ENCODE measurements at places on chromosomes 2 and 18.

GRCh38 chr2:119427756-119428155 lies 3.9 kb upstream of the TMEM37 start:
- no peak for DNase-seq

- no peak for DNase-seq
These were observed 154.3 kb downstream of the RAPGEF4 start for GRCh38 chr2:172889768-172890430.

DNA sequence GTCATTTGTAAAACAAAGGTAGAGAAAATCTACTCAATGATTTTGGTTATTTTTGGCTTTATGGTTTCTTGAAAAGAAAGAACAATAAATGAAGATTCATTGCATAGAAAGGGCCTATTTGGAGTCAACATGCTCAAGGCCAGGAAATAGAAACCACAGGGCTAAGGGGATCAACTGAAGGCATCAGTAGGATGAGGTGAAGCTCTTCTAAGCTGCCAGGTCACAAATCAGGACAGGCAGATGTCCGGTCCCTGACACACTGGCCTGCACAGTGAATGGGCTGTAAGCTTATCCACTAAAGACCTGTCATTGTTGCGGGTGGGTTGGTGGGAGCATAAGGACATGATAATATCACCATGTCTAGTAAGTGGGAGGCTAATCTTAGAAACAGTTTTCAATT lies 31.6 kb upstream of the RNF138 start:
- no peak for DNase-seq

GRCh38 chr2:54543733-54544396 lies 87.7 kb downstream of the SPTBN1 start:
- DNase-seq: no peak

- no peak for DNase-seq
These were observed 1.8 kb downstream of the ONECUT2 start for GRCh38 chr18:57436965-57437333.

- DNase-seq: no peak
These were observed 248.6 kb downstream of the LOXHD1 start for GRCh38 chr18:46408334-46408987.

DNA sequence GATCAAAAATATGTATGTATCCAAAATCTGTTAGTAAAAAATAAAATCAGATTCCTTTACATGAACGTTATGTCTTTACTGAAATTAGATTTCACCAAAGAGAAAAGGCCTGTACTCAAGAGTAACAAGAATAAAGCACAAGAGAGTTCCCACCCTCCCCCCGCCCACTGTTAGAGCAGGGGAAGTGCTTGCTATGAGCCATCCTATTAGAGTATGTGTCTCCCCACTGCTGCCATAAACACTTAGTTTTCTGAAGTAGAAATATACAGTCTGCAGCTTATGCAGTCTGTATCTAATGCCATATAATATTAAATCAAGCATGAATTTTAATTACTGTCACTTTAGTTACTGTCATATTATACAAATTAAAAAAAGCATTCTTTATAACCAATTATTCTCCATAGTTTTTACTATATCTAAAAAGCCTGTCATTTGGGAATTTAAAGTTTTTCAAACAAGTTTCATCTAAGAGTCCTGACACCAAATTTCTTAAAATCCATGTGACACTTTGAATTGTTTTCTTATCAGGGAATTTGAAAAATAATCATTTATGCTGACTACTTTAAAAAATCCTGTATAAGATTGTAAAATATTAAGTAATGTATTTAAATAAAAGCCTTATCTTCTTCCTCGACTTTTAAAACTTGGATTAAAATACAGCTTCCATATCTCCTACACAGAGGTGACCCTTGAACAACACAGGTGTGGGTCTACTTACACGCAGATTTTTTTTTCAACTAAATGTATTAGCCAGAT lies 51.8 kb upstream of the GPR75 start:
- no peak for DNase-seq

- DNase-seq: no peak
These were observed 321.9 kb downstream of the RAD51AP2 start for GRCh38 chr2:17196380-17196779.

GRCh38 chr18:21112140-21112473 lies 494 bp upstream of the ROCK1 start:
- no peak for DNase-seq

DNA sequence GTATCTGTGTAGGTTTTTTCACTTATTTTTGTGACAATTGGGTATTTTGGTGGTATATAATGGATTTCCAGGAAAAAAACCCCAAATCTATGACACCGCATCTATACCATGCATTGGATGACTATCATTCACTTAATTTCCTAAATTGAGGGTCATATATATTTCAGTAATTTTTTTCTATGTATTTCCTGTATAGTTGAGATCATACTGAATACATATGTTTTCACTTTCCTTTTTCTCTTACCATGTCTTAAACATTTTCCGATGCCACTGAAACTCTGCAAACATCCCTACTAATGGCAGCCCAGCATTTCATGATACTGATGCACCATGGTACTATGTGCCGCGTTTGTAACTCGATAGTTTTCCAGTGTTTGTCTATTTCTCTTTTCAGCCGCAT lies 40.4 kb downstream of the CDKL4 start:
- no peak for DNase-seq

GRCh38 chr18:44537526-44537925 lies 143.2 kb upstream of the SETBP1 start:
- no peak for DNase-seq

DNA sequence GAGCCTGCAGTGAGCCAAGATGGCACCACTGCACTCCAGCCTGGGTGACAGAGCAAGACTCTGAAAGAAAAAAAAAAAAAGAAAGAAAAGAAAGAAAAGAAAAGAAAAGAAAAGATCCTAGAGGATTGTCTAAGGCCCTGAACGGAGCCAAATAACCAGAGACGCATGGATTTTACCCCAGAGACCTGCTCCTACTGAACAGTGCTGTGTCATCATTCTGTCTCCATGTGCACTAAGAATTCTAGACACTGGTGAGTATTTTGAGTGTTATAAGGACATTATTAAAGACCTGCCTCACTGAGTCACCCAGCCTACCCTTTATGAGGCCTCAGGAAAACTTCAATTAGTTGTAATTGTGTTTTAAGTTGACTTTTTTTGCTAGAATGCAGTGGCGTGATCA lies 61.9 kb upstream of the RIOK3 start:
- DNase-seq: no peak

- no peak for DNase-seq
These were observed 228.7 kb upstream of the SIX2 start for GRCh38 chr2:45237850-45238542.

GRCh38 chr2:45750484-45750883 lies 99.0 kb downstream of the PRKCE start:
- no peak for DNase-seq

DNA sequence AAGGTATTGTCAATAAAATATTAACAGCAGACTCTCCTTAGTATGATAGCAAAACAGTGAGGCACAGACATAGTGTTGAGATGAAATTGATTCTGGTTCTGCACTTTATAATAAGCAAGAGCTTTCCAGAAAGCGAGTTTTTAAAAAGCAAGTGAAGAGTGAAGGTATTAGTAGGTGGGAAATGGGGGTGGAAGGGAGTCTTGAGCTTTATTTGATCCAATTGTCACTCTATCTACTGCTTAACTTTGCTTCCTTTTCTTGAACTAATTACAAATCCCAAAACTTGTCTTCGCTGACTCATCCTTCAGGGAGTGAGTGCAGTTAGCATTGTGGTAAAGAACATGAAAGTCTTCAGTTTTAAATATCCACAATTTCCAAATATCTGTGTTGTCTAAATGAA lies 120.6 kb upstream of the BOD1L2 start:
- no peak for DNase-seq

DNA sequence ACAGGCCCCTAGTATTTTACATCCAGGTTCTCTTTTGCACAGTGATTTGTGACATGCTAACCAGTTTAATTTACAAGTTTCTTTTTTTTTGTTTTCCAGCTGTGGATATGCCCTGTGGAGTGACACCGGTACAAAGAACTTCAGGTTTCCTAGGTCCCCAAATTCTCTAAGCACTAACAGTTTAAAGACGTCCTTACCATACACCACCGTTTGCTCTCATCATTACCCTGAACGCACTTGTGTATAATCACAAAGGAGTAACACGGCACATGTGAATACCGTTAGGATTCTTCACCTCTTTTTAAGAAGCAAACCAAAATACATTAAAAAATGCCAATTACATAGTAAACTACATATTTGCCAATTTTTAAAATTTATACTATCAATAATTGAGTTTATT lies 853 bp downstream of the LANCL1 start:
- DNase-seq: no peak

DNA sequence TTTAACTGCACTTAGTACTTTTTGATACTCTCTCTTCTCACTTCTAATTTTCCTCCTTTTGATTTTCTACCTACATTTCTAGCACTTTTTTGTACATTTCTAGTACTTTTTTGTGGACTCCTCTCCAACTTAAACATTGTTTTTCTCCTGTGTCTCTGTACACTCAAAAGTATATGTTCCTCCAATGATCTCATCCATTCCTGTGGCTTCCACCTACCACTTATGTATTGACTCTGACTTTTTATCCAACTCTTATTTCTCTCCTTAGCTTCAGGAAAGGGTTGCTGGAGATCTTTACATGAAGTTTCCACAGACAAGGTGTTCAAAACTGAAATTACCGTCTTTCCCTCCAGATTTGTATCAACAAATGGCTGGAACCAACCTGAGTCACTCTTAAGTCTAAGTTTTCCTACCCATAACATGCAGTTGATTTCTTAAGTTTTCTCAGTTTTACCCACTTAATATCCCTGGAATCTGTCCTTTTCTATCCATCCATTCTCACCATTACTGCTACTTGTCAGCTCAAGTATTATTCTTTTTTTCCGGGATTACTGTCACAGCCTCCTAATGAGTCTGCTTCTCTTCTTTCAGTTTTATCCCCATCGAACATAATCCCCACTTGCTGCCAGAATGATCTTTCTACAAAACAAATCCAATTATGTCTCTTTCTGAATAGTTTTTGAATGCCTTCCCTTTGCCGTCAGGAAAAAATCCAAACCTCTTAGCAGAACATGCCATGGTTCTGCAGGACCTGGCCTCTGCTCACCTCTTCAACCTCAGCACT lies 22.6 kb upstream of the PELI1 start:
- DNase-seq: no peak

- DNase-seq: peak; percentile 13
These were observed 111.7 kb upstream of the KLHL14 start for GRCh38 chr18:32884543-32884942.

GRCh38 chr2:204122425-204122824 lies 185.9 kb downstream of the ICOS start:
- no peak for DNase-seq

- no peak for DNase-seq
These were observed 99.3 kb downstream of the SPOPL start for GRCh38 chr2:138600732-138601457.

DNA sequence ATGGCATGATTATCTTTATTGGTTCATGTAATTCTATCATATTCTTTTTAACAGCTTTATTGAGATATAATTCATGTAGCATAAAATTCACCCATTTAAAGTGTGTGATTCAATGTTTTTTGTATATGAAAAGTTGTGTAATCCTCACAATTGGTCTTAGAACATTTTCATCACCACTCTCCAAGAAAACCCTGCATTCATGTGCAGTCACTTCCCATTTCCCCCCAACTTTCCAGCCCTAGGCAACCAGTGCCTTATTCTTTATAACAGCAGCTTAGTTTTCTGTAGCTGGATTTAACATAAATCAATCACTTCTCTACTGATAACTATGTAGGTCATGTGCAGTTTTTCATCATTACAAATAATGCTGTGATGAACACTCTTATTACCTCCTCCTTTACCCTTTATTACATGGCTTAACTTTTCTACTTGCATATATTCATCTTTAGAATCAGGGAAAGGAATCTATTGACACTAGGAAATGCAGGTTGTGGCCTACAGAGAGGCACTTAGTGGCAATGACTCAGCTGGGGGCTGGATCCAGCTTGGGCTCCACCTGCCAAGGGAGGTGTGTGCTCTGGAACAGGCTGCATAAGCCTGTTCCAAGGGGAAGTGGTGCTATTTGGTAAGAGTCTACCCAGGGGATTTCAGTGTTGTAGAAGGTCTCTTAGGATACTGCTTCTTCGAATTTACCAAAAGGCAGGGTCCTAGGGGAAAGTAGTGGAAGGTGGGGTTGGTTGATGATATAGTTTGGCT lies 89.1 kb downstream of the ETAA1 start:
- DNase-seq: no peak

DNA sequence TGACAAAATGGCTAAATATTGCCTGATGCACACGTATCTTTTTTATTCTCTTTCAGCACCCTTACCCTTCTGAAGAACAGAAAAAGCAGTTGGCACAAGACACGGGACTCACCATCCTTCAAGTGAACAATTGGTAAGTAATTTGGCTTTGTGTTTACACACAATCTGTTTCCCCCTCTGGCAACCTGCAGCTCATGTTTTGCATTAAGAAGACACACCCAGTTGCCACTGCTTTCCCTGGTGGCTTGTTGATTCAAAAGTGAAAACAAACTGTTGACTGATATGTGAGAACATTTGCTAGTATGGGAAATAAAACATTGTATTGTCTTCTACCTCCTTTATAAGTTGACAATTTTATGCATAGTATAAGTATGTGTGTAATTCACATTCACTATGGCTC lies 113.0 kb downstream of the MEIS1 start:
- DNase-seq: no peak

DNA sequence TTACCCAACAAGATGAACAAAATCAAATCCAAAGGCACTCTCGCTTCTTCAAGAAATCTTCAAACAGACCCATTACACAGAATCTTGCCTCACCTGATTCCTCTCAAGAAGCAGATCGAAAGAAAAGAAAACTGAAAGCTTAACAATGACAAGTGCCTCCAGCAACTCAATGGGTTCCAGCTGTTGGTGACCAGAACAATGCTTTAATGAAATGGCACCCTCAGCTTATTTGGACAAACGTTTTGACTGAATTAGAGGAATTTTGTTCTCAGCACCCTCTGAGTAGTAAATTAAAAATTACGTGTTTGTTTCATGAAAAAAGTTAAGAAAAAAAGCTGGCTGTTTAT lies 211.0 kb downstream of the ZNF521 start:
- no peak for DNase-seq

DNA sequence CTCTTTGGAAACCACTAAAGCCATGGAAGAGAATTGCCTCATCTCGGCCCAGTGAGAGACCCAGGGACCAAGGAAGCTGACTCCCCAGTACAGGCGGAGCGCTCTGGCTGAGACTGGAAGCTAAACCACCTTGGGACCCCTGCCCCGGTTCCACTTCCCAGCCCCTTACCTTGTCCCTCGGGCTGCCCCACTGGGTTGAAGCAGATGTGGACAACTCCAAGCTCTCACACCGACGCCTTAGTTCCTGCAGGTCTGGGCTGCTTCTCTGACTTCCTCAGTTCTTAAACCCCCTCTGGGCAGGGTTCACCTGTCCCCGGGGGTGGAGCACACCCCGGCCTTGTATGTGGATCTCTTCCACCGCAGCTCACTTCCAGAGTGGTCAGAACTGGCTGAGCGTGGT lies 266.2 kb downstream of the PHLPP1 start:
- DNase-seq: no peak

GRCh38 chr18:75438891-75439290 lies 11.4 kb upstream of the SMIM21 start:
- DNase-seq: no peak

Data from GM20000 (cell line).